ENCODE measurements at places on chromosomes 3 and 15.

GRCh38 chr15:67520321-67521028 lies 456 bp upstream of the C15orf61 start:
- no peak for DNase-seq

GRCh38 chr3:14243782-14244181 lies 65.2 kb downstream of the LSM3 start:
- DNase-seq: no peak

DNA sequence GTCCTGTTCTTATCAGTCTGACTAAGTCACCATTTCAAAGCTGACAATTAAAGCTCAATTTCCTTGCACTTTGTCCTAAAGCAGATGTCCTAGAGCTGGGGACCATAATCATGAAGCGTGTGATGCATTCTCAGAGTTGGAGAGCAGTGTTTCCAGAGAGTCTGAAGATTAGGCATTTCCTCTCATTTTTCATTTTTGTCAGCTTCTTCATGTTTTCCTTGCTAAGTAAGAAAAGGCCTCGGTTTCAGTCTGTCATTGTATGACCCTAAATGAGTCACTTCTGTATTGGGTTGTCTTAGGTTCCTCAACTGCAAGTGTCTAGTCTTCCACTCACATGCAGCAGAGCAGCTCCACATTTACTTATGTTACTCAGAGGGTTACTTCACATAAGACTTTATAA lies 257.2 kb upstream of the TPRG1 start:
- DNase-seq: no peak

- no peak for DNase-seq
Observed at GRCh38 chr15:65182538-65182937, 2.6 kb downstream of the CLPX start.

DNA sequence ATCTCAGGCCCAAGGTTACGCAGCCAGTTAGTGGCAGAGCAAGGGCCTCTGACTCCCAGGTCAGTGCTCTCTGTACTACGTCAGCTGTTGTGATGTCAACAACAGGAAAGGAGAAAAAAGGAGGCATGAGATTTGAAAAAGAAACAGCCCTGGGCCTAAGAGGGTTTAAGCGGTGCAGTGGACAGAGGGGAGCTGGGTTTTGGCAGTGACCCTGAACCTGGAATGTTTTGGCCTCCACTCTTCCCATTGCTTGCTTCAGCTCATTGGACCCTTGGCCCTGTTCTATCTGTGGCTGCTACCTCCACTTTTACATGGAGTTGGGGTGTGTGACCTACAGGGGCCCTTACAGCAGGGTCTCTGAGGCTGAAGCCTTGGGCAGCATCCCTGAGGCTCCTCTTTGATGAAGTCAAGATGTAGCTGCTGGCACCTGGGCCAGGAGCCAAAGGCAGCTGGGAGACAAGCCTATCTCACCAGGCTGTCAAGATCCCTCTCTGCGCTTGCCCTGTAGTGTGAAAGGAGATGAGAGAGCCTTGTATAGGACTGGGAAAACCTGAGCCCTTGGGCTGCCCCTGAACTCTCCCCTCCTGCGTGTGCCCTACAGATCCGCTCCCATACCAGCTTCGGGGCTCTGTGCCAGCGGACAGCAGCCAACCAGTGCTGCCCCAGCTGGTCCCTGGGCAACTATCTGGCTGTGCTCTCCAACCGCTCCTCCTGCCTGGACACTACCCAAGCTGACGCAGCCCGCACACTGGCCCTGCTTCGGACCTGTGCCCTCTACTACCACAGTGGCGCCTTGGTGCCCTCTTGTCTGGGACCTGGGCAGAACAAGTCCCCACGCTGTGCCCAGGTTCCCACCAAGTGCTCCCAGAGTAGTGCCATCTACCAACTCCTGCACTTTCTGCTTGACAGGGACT lies 8.7 kb downstream of the DISP2 start:
- no peak for DNase-seq

All from activated T-helper 9 cell treated with anti-CD3 and anti-CD28 coated beads, Interleukin-2, amount 50 U/mL, for 16 hours (primary cell).